Neural crest cell (in vitro differentiated cells): ENCODE measurements at places on chromosomes 7 and 10. TPM values are rescaled to one million over a fixed set of nuclear protein-coding genes. Genes with fewer than 3 reads are reported as not detected.

Gene UCMA
- total RNA-seq: not detected in 2 replicates

DNA sequence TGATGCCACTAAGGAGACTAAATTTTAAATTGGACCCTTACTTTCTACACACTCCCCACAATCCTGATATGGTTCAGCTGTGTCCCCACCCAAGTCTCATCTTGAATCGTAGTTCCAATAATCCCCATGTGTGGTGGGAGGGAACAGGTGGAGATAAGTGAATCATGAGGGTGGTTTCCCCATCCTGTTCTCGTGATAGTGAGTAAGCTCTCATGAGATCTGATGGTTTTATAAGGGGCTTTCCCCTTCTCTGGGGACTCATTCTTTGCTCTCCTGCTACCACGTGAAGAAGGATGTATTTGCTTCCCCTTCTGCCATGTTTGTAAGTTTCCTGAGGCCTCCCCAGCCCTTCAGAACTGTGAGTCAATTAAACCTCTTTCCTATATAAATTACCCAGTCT lies 18.4 kb upstream of the BET1 start:
- H3K4me3 ChIP-seq: no peak overlapping the region
- no peaks in the 10 kb centered on the region for H3K4me1 ChIP-seq
- H3K36me3 ChIP-seq: no peaks in the 10 kb centered on the region
- no peaks in the 10 kb centered on the region for H3K27me3 ChIP-seq
- no peak overlapping the region for H3K27ac ChIP-seq
- no peak for DNase-seq

Gene OR2A12
- not detected in 2 replicates for total RNA-seq

DNA sequence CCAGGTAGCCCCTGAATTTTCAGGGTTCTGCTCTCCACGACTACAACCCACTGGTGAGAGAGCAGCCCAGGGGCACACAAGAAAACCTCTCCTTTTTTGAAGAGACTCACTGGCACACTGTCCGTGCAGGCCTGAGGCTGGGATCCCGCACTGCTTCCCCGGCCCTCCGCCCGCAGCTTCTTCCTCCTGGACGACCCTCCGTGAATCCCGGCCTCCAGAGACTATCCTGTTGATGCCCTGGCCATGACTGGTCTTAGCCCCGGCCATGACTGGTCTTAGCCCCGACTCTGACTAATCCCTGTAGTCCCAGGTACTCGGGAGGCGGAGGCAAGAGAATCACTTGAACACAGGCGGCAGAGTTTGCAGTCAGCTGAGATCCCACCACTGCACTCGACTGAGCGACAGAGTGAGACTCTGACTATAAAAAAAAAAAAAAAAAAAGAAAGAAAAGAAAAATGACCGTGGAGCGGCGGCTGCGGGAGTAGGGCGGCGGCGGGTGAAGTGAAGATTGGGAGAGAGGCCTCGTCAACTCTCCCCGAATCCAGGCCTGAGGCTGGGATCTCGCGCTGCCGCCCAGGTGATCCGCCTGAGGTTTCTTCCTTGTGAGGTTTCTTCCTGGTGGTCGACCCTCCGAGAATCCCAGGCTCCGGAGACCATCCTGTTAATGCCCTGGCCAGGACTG lies 196.4 kb downstream of the ZNF716 start:
- H3K4me3 ChIP-seq: no peak overlapping the region
- peaks cover 16% of the 10 kb centered on the region for H3K36me3 ChIP-seq
- no peak for DNase-seq
- H3K4me1 ChIP-seq: no peaks in the 10 kb centered on the region

Gene MINDY3
- total RNA-seq: 21.5 and 22.9 TPM in 2 replicates

Gene ZNF277
- total RNA-seq: 20.2 and 20.9 TPM in 2 replicates

GRCh38 chr10:79264942-79265341 lies 82.3 kb upstream of the PPIF start:
- no peaks in the 10 kb centered on the region for H3K36me3 ChIP-seq
- DNase-seq: no peak
- peaks cover 71% of the 10 kb centered on the region for H3K4me1 ChIP-seq
- peak overlapping the region; percentile 59 for H3K4me3 ChIP-seq
- H3K27me3 ChIP-seq: no peaks in the 10 kb centered on the region
- H3K27ac ChIP-seq: no peak overlapping the region

DNA sequence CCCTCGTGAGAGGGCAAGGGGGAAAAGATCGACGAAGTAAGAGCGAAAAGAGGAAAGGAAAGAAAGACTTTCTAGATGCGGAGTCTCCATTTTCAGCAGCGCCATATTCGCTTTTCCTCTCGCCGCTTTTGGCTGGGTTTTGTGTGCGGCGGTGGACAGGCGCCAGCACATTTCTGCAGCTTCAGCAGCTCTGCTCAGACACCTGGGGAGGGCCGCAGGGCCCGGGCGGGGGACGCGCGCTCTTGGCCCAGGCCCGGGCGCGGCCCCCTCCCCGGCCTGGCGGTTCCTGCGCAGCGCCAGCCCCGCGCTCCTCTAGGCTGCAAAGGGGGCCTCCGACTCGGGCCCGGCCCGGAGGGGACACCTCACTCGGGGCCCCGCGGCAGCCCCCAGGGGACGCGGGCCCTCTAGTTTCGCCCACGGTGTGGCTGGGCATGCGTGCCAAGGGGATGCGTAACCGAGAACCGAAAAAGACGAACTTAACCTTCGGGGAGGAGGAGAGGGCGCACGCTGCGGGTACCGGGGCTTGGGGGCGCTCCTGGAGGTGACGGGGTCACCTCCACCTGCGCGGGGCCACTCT lies 34.5 kb upstream of the EBLN1 start:
- H3K4me1 ChIP-seq: peaks cover 12% of the 10 kb centered on the region
- H3K4me3 ChIP-seq: peak overlapping the region; percentile 92
- peak; percentile 16 for DNase-seq
- H3K27ac ChIP-seq: peak overlapping the region; percentile 98
- peaks cover 75% of the 10 kb centered on the region for H3K27me3 ChIP-seq
- H3K36me3 ChIP-seq: no peaks in the 10 kb centered on the region

GRCh38 chr10:108450280-108450679 lies 1285.8 kb upstream of the SORCS1 start:
- no peaks in the 10 kb centered on the region for H3K27me3 ChIP-seq
- H3K27ac ChIP-seq: no peak overlapping the region
- H3K36me3 ChIP-seq: no peaks in the 10 kb centered on the region
- DNase-seq: no peak
- no peak overlapping the region for H3K4me3 ChIP-seq

DNA sequence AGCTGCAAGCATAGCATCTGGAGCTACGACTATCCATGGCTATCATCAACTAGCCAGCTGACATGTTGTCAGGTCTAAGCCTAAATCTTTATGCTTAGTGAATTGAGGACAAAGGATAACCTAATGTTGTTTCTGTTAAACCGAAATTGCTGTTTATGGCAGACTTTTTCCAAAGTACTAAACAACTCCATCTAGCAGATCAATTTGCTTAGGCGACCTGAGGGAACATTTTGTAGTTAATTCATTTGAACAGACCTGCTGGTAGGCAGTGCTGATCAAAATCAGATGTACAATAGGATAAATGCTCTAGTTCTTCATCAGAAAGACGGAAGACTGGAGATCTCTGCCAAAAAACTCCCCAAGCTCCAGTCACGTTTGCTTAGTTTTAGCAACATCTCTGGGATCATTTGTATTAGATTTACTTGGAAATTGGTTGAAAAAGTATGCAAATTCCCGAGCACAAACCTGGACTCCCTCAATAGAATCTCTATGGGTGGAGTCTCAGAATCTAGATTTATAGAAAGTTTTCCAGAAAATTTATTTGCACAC lies 301.6 kb upstream of the NRP1 start:
- no peak overlapping the region for H3K4me3 ChIP-seq
- H3K36me3 ChIP-seq: no peaks in the 10 kb centered on the region
- no peak overlapping the region for H3K27ac ChIP-seq
- no peak for DNase-seq

GRCh38 chr7:88357781-88358525 lies 51.3 kb upstream of the STEAP4 start:
- no peaks in the 10 kb centered on the region for H3K36me3 ChIP-seq
- no peak for DNase-seq
- H3K4me3 ChIP-seq: no peak overlapping the region
- no peaks in the 10 kb centered on the region for H3K27me3 ChIP-seq

Gene CCDC7
- 5.2 and 5.4 TPM in 2 replicates for total RNA-seq

GRCh38 chr10:89421018-89421476 lies 6.7 kb downstream of the IFIT5 start:
- H3K36me3 ChIP-seq: peaks cover 13% of the 10 kb centered on the region
- no peak overlapping the region for H3K4me3 ChIP-seq
- no peaks in the 10 kb centered on the region for H3K27me3 ChIP-seq
- peaks cover 14% of the 10 kb centered on the region for H3K4me1 ChIP-seq

DNA sequence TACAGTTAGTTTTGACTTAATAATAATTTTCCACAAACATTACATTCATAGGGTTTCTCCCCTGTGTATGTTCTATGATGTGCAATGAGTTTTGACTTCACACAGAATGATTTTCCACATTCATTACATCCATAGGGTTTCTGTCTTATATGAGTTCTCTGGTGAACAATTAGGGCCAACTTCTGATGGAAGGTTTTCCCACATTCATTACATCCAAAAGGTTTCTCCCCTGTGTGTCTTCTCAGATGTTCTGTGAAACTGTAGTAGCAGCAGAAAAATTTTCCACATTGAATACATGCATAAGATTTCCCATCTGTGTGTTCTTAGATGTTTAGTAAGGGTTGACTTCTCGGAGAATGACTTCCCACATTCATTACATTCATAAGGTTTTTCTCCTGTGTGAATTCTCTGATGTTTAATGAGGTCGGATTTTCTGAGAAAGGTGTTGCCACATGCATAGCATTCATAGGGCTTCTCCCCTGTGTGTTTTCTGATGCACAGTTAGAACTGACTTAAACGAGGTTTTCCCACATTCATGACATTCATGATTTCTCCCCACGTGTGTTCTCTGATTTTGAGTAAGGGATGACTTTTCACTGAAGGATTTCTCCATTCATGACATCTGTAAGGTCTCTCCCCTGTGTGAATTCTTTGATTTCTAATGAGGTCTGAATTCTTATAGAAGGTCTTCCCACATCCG lies 118.5 kb downstream of the ZNF33B start:
- H3K4me3 ChIP-seq: peak overlapping the region; percentile 37
- H3K4me1 ChIP-seq: no peaks in the 10 kb centered on the region
- DNase-seq: no peak
- peaks cover 68% of the 10 kb centered on the region for H3K36me3 ChIP-seq
- H3K27ac ChIP-seq: no peak overlapping the region
- H3K27me3 ChIP-seq: peaks cover 2% of the 10 kb centered on the region

Gene EGR2
- 14.2 and 14.4 TPM in 2 replicates for total RNA-seq

Gene PCLO
- total RNA-seq: 3.5 TPM in 2 replicates

GRCh38 chr10:2205406-2205805 lies 468.1 kb upstream of the ADARB2 start:
- peaks cover 13% of the 10 kb centered on the region for H3K4me1 ChIP-seq
- H3K4me3 ChIP-seq: no peak overlapping the region
- no peak for DNase-seq
- H3K27me3 ChIP-seq: no peaks in the 10 kb centered on the region
- H3K36me3 ChIP-seq: no peaks in the 10 kb centered on the region
- H3K27ac ChIP-seq: no peak overlapping the region

DNA sequence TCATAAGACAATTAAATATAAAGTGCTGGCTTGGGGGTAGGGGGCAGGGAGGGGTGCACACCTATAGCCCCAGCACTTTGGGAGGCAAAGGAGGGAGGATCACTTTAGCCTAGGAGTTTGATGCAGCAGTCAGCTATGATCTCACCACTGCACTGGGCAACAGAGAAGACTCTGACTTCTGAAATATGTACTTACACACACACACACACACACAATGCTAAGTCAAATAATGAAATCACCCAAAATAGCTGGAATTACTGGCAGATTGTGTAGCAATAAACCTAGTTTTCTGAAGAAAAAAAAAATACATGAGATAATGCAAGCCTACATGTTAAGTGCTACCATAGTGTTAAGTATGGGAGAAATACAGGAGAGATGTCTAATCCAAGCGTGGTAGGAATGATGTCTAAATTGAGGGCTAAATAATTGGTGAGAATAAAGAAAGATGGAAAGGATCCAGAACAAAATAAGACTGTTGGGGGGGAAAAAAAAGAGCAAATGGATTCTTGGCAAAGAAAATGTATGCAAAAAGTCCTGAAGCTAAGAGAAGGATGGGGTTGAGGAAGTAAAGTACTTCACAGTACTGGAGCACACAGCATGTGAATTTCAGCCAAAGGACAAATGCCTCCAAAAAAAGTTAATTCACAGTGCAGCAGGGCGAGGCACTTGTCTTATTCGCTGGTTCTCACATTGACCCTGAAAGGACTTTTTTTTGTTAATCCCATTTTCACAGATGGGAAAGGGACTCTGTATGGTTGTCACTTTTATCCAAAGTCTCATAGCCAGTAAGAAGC lies 73.9 kb downstream of the IGF2BP3 start:
- peaks cover 4% of the 10 kb centered on the region for H3K4me1 ChIP-seq
- no peak overlapping the region for H3K4me3 ChIP-seq
- no peaks in the 10 kb centered on the region for H3K27me3 ChIP-seq
- DNase-seq: no peak

DNA sequence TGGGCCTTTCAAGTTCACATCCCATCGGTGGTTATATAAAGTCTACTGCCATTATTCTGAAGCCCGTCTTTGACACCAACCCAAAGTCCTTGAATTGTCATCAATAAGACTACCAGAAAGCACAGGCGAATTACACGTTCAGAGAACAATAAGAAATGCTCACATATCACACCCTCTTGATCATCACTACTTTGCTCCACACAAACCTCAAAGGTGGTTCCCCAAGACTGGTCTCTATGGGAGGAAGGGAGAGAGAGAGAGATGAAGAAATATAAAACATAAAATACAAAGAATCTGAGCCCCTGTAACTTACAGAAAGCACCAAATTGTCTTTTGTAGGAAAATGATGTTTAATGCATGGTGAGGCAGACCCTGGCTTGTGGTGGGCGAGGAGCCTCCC lies 4.4 kb downstream of the HIPK2 start:
- no peak overlapping the region for H3K27ac ChIP-seq
- peak overlapping the region; percentile 27 for H3K4me3 ChIP-seq
- H3K27me3 ChIP-seq: no peaks in the 10 kb centered on the region
- no peak for DNase-seq

DNA sequence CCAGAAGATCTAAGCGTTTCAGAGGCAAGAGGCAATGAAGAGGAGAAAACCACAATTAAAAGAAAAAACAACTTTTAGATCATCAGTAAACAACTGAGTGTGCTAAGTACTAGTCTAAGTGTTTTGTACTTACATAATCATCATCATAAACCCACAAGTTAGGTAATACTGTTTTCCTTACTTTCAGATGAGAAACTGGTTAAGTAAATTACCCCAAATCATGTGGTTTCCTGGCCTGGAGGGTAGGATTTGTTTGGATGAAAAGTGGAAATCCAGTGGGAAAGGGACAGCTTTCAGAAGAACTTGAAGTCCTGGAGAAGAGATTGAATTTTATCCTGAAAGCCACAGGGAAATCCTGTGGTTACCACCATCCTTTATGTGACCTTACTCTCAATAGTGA lies 463.3 kb downstream of the LRMDA start:
- H3K4me3 ChIP-seq: no peak overlapping the region
- DNase-seq: no peak
- H3K27ac ChIP-seq: no peak overlapping the region
- no peaks in the 10 kb centered on the region for H3K4me1 ChIP-seq

GRCh38 chr7:108586274-108586710 lies 16.6 kb downstream of the DNAJB9 start:
- DNase-seq: no peak
- peaks cover 3% of the 10 kb centered on the region for H3K27me3 ChIP-seq

GRCh38 chr10:96700374-96701099 lies 19.8 kb downstream of the PIK3AP1 start:
- no peak overlapping the region for H3K4me3 ChIP-seq
- no peak overlapping the region for H3K27ac ChIP-seq
- no peak for DNase-seq
- H3K27me3 ChIP-seq: no peaks in the 10 kb centered on the region
- no peaks in the 10 kb centered on the region for H3K36me3 ChIP-seq

Gene SOSTDC1
- total RNA-seq: 1.2 and 1.4 TPM in 2 replicates

Gene TLX1
- total RNA-seq: 0.16 and 0.33 TPM in 2 replicates

Gene SLC39A12
- not detected in 2 replicates for total RNA-seq
